ENCODE measurements at places on chromosomes 4 and X.

- DNase-seq, result peak; percentile 32
These were observed 7.7 kb downstream of the OCIAD2 start for GRCh38 chr4:48898733-48899431.

DNA sequence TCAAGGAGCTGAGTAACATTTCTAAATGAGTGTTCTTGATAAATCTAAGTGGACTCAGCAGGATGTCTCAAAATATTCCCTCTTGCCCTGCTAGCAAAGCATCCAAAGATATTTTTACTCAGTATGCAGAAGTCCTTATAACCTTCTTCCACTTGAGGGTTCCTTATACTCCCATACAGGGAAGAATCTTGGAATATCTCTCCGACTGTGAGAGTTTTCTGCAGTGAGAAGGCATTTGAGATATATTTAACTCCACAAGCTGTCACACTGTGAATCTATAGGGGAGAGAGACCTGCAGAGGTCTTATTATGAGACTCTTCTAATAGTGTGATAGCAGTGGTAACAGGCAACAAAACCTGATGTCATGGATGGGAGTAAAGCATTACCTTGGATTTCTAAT, 1034.5 kb upstream of the PABPC4L start:
- no peak for DNase-seq

GRCh38 chr4:11376571-11376970, 52.1 kb downstream of the HS3ST1 start:
- DNase-seq, result no peak

- DNase-seq, result no peak
These were observed 68.0 kb downstream of the RGS12 start for GRCh38 chr4:3360777-3361176.

DNA sequence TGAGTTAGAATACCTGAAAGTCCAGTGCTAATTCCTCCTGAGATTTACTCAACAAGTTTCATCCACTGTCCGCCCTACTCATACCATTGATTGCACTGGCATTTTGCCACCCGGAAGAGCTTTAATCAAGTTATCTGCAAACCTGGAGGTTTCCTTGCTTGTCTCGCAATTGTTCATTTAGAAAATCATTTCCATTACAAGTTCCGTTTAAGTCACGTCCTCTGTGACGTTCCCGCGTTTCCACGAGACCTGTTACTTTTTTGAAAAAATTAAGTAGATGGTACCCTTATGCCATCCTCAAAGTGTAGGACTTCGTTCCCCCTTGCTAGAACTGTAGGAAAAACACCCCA, 761 bp upstream of the FRYL start:
- peak; percentile 9 for DNase-seq

GRCh38 chr4:176794151-176794550, 1.4 kb upstream of the VEGFC start:
- no peak for DNase-seq

DNA sequence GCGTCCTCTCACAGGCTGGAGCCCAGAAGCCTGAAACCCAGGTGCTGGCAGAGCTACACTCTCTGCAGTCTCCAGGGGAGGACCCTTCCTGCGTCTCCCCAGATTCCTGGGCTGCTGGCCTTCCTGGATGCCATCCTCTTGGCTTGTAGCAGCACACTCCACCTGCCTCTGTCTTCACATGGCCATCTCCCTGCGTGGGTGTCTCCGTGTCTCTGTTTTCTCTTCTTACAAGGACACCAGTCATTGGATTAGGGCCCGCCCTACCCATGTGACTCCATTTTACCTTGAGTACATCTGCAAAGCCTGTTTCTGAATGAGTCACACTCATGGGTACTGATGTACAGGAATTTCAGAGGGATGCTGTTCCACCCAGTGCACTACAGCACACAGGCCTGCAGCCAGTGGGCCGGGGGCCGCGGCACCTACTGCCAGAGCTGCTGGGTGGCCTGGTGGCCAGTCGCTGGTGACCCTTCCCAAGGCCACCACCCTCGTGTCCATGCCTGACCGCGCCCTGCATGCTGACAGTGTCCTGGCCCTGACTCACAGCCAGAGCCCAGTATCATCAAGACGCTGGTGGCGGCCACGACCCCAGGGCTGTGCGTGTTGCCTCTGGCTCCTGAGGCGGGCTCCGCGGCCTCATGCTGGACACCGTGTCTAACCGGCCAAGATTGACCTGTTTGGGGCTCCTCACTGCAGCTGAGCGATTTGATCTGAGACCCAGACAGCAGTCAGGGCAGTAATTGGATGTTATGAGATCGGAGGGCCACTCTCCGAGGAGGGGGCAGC, 63.6 kb upstream of the NKX1-1 start:
- DNase-seq, result no peak

- no peak for DNase-seq
These were observed 80.5 kb downstream of the TBC1D9 start for GRCh38 chr4:140675599-140676231.
